ENCODE measurements at places on chromosomes 2 and 18.

- DNase-seq, result no peak
Measured at GRCh38 chr2:29892585-29893259, 28.7 kb downstream of the ALK start.

GRCh38 chr2:202100176-202100575 is 27.1 kb downstream of the KIAA2012 start:
- no peak for DNase-seq

DNA sequence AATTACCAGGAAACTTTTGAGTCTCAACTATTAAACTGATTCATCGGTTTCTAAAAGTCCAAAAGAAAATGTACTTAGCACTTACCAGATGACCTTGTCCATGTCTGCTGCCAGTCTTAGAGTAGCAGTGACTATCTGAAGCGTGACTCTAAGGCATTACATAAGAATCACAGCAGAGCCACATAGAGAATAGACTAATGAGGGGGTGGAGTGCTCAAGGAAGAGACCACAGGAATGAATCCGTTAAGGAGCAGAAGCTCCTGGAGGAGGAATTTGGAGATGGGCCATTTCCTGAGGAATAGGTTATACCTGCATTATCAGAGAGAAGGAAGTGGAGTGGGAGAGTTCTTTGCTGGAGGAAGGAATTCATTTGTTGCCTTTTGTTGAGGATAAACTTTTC is 116.0 kb downstream of the MAP3K20 start:
- no peak for DNase-seq

- no peak for DNase-seq
Measured at GRCh38 chr2:178409261-178409660, 41.7 kb downstream of the PRKRA start.

DNA sequence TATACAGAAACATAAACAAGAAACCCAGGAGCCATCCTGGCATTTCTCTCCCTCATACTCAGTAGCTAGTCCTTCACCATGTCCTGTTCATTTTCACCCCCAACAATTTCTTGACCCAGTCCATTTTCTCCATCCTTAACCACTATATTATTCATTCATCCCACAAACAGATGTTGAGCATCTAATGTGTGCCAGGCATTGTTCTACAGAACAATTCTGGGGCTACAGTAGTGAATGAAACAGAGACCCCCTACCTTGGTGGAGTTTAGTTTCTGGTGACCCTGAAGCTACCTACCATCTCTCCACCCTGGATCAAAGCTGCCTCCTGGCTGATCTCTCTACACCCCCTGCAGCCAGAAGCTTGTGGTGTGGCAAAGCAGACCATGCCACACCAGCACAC is 27.5 kb upstream of the BZW1 start:
- no peak for DNase-seq

GRCh38 chr2:157231476-157231875 is 26.0 kb upstream of the GALNT5 start:
- no peak for DNase-seq

- DNase-seq, result no peak
Measured at GRCh38 chr2:64000630-64001381, 18.4 kb downstream of the VPS54 start.

DNA sequence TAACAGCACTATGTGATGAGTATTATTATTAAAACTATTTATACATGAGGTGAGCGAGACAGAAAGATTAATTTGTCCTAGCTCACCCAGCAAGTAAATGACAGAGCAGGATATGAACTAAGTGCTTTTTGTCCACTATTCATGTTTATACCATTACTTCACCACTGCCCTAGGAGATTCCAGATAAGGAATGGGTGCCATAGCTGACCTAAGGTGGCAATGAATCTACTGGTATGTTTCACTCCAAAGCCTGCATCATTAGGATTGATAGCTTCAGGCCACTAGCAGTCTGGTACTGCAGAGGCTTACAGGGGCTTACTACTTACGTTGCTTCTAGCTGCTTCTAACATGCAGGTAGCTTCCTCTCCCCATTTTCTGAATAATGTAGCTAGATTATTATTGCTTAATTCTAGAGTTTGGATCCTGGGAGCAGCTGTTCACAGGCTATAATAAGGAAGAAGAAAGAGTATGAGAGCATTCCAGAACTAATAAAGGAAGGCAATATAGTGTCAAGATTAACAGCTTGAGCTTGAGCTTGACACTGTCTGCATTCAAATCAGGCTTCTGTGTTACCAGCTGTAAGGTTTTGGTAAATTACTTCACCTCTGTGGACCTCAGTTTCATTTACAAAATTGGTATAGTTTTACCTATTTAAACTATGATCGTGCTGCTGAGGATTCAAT is 153.7 kb downstream of the GALNT3 start:
- DNase-seq, result no peak

DNA sequence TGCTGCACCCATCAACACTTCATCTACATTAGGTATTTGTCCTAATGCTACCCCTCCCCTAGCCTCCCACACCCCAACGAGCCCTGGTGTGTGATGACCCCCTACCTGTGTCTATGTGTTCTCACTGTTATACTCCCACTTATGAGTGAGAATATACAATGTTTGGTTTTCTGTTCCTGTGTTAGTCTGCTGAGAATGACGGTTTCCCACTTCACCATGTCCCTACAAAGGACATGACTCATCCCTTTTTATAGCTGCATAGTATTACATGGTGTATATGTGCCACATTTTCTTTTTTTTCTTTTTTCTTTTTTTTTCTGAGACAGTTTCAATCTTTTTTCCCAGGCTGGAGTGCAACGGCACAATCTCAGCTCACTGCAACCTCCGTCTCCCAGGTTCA is 284.1 kb upstream of the CYP26B1 start:
- DNase-seq, result no peak

All from LNCaP clone FGC (cell line).